Endodermal cell (in vitro differentiated cells): ENCODE measurements at places on chromosomes 3 and 15. TPM values are rescaled to one million over a fixed set of nuclear protein-coding genes. Genes with fewer than 3 reads are reported as not detected.
A peak's percentile ranks its signal among the peaks of the same experiment; 100 is the strongest.

DNA sequence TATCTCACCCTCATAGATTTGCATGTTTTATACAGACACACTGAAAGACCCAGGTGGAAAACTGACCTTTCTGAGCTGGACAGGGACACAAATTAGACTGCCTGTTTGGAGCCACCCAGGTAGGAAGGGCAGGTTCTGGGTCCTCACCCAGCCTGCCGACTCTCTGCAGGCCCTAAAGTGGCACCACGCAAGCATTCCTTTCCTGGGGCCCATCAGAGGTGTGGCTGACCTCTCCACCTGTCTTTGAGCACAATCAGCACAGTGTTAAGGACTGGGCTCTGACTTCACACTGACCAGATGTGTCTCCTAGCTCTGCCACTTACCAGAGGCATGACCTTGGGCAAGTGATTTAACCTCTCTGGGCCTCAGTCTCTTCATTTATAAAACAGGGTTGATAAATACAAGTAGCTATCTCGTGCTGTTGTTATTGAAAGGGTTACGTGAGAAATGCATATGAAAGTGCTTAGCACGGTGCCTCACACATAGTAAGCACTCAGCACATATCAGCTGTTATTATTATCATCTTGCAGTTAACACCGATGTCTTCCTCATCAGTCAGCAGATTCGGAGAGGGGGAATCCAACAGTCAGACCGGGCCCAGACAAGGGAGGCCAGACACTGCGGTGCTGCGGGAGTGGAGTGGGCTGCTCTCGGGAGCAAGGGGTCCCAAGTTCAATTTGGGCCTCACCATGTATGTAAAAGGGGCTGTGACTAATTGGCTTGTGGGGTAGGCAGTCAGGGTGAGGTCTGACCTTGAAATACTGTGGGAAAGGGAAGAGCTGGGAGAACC is 2.0 kb upstream of the TBC1D2B start:
- peaks cover 4% of the 10 kb centered on the region for H3K27me3 ChIP-seq
- no peak for DNase-seq
- H3K4me3 ChIP-seq, result no peak overlapping the region
- H3K4me1 ChIP-seq, result no peaks in the 10 kb centered on the region

DNA sequence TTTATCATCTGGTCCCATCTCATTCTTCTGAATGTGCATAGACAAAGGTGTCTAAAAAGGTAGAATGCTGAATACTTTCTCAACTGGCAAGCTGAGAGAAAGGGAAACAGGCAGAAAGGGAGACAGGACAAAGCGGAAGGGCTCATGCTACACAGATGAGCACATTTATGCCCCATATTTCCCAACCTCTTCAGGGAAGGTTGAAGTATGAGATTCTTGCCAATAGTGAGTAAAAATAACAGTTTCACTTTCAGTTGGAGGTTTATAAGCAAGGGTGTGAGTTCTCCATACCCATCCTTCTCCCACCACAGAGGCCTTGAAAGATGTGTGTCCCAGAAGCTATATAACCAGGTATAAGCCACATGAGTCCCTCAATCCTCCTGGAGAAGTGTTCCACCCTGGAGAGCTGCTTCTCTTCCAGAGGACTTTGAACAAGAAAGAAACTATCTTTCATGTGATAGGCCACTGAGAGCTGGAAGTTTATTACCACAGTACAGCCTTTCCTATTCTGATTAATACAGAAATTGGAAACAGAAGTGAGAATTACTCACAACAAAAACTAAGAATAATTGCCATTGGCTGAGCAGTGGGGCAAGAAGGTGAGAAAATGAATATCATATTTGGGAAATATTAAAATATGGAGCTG is 709.4 kb upstream of the NR2F2 start:
- no peak overlapping the region for H3K4me3 ChIP-seq
- no peak for DNase-seq
- no peak overlapping the region for H3K27ac ChIP-seq
- no peaks in the 10 kb centered on the region for H3K36me3 ChIP-seq

- no peaks in the 10 kb centered on the region for H3K36me3 ChIP-seq
- H3K4me1 ChIP-seq, result peaks cover 15% of the 10 kb centered on the region
- DNase-seq, result no peak
Observed at GRCh38 chr15:67415181-67415580, 105.8 kb upstream of the C15orf61 start.

GRCh38 chr3:142374687-142375086 is 73.2 kb downstream of the XRN1 start:
- H3K36me3 ChIP-seq, result peaks cover 17% of the 10 kb centered on the region
- H3K4me3 ChIP-seq, result no peak overlapping the region
- no peak overlapping the region for H3K27ac ChIP-seq
- no peaks in the 10 kb centered on the region for H3K27me3 ChIP-seq
- no peaks in the 10 kb centered on the region for H3K4me1 ChIP-seq

GRCh38 chr3:125478326-125478725 is 41.7 kb downstream of the SNX4 start:
- H3K27me3 ChIP-seq, result no peaks in the 10 kb centered on the region
- H3K27ac ChIP-seq, result no peak overlapping the region
- DNase-seq, result no peak

DNA sequence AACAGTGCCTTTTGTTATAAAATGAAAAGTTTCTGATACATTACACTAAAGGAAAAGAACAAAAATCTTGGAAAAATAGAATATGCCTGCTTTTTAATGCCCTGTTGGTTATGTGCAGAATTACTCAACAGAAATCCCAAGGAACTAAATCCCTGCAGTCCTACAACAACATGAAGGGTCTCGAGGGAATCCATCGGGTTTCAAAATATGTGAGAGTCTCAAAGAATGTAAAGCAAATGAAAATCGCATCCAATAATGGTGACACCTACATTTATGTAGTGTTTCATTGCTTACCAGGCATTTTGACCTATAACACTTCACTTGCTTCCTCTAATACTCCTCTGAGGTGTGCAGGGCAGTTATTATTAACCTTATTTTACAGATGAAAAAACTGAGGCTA is 411.3 kb downstream of the FOXP1 start:
- H3K27ac ChIP-seq, result no peak overlapping the region
- H3K36me3 ChIP-seq, result no peaks in the 10 kb centered on the region
- H3K4me3 ChIP-seq, result no peak overlapping the region
- H3K4me1 ChIP-seq, result peaks cover 26% of the 10 kb centered on the region

DNA sequence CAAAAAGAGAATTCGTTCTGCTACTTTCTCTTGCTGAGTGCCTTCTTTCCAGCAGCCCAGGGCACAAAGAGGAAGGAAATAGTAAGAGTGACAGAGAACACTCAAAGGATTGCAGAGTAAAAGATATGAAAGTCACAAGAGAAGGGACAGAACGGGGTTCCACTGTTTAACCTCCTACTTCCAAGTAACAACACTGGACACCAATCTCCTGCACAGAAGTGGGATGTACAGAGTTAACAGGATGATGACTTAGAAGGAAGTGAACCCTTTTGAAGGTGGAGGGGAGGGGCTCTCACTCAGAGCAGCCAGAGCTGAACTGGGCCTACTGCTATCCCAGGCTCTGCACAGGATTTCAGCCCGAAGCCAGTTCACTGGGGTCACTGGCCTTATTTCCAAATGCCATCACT is 130.1 kb upstream of the PRICKLE2 start:
- DNase-seq, result no peak
- H3K27me3 ChIP-seq, result no peaks in the 10 kb centered on the region
- peaks cover 6% of the 10 kb centered on the region for H3K4me1 ChIP-seq
- peak overlapping the region; percentile 40 for H3K27ac ChIP-seq

DNA sequence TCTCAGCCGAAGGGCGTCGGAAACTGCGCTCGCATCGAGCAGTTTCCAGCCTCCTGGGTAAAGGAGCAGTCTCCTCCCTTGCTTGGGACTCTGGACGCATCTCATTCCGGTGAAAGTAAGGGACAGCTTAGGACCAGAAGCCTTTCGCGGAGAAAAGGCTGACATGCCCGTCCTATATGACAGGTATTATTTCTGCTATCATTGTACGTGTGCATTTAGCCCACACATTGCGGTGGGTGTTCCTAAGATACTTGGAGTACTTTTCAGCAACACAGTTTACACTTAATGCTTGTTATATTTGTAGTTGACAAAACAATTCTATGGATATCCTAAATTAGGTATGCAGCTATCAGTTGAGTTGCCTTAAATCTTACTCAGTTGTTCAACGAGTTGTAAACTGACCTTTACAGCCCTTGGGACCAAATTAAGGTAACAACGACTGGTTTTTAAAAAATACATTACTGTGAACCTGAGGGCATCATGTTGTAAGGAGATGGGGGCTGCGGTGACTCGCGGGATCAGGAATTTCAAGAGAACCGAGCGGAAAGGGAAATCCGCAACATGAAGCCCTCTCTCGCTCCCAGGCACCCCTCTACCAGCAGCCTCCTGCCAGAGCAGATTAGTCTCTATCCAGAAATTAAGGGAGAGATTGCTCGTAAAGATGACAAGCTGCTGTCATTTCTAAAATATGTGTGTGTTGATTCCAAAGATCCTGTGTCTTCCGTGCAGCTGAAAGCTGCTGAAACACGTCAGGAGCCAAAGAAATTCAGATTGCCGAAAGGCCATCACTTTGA is 632 bp upstream of the COPS2 start:
- H3K4me1 ChIP-seq, result no peaks in the 10 kb centered on the region
- peak overlapping the region; percentile 99 for H3K4me3 ChIP-seq
- H3K27me3 ChIP-seq, result no peaks in the 10 kb centered on the region
- no peaks in the 10 kb centered on the region for H3K36me3 ChIP-seq
- H3K27ac ChIP-seq, result peak overlapping the region; percentile 4

- peaks cover 50% of the 10 kb centered on the region for H3K36me3 ChIP-seq
- no peak for DNase-seq
- no peak overlapping the region for H3K4me3 ChIP-seq
- H3K27me3 ChIP-seq, result no peaks in the 10 kb centered on the region
- no peak overlapping the region for H3K27ac ChIP-seq
Observed at GRCh38 chr3:98797905-98798304, 34.8 kb downstream of the ST3GAL6 start.

DNA sequence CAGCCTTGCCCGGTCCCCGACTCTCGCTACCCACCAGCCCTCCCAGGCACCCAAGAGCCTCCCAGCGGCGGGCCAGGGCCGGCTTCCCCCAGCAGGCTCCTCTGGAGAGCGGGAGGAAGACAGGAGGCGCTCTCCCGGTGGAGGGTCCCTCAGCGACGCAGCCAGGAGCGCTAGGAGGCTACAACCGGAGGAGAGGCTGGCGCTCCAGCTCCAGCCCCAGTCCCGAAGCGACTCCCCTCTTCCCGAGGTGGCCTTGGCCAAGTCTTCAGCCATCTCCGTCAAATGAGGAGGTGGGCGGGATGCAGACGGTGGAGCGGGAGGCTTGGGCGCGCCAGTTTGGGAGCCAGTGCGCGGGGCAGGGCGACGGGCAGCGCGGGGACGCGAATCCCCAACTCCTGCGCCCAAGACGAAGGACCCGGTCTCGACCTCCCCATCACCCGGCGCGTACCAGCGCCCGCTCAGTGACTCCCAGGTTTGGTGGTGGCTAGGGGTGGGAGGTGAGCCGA is 722 bp downstream of the CHRNA3 start:
- peak overlapping the region; percentile 76 for H3K4me3 ChIP-seq
- DNase-seq, result peak; percentile 93
- H3K36me3 ChIP-seq, result no peaks in the 10 kb centered on the region

DNA sequence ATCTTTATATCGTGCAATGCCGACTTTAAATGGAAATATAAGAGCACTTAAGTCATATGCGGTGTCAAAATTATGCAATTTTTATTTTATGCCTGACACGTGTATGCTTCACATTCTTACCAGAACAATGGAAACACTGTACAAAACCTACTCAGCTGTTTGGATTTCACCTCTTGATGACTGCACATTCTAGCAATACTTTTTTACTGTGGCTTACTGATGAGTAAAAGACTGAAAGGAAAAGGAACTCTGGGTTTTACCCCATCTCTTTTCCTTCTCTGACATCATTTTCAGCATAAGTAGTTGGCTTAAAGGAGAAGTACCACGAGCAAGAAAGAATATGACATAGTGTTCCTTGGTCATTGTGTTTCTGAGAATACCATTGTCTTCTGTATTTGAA is 142.8 kb downstream of the POLR2M start:
- H3K36me3 ChIP-seq, result no peaks in the 10 kb centered on the region
- DNase-seq, result no peak
- H3K27ac ChIP-seq, result no peak overlapping the region
- H3K4me1 ChIP-seq, result no peaks in the 10 kb centered on the region
- no peaks in the 10 kb centered on the region for H3K27me3 ChIP-seq
- no peak overlapping the region for H3K4me3 ChIP-seq

GRCh38 chr3:177071496-177072156 is 125.7 kb downstream of the TBL1XR1 start:
- no peak for DNase-seq
- H3K36me3 ChIP-seq, result peaks cover 55% of the 10 kb centered on the region
- H3K4me3 ChIP-seq, result no peak overlapping the region
- no peak overlapping the region for H3K27ac ChIP-seq

GRCh38 chr15:28001641-28002040 is 97.5 kb downstream of the OCA2 start:
- no peak for DNase-seq
- H3K4me1 ChIP-seq, result no peaks in the 10 kb centered on the region
- H3K27me3 ChIP-seq, result no peaks in the 10 kb centered on the region

- no peaks in the 10 kb centered on the region for H3K36me3 ChIP-seq
- no peak for DNase-seq
- peaks cover 6% of the 10 kb centered on the region for H3K27me3 ChIP-seq
- H3K4me3 ChIP-seq, result no peak overlapping the region
- no peak overlapping the region for H3K27ac ChIP-seq
- no peaks in the 10 kb centered on the region for H3K4me1 ChIP-seq
Observed at GRCh38 chr15:79942741-79943481, 28.1 kb downstream of the BCL2A1 start.

The PP2D1 gene
- not detected in 3 replicates for total RNA-seq

The SLC2A2 gene
- 0.48 to 0.51 TPM in 2 of 3 replicates, not detected in the other for total RNA-seq

The MKRN2OS gene
- 0.82 to 1.2 TPM (median 0.84 TPM) in 3 replicates for total RNA-seq

The GNAI2 gene
- 268 and 278 TPM in 2 replicates for total RNA-seq

The GRAMD2A gene
- total RNA-seq, result 2.0 to 6.1 TPM (median 2.4 TPM) in 3 replicates

The C2CD4A gene
- total RNA-seq, result not detected in 3 replicates

The CNTN4 gene
- total RNA-seq, result 9.0 to 11.1 TPM (median 9.7 TPM) in 3 replicates

The LMOD3 gene
- total RNA-seq, result not detected in 3 replicates

The INSYN1 gene
- total RNA-seq, result 0.55 and 0.99 TPM in 2 replicates

The FETUB gene
- not detected in 3 replicates for total RNA-seq
